ENCODE measurements at places on chromosomes 6 and 20. TPM values are rescaled to one million over a fixed set of nuclear protein-coding genes. Genes with fewer than 3 reads are reported as not detected.

DNA sequence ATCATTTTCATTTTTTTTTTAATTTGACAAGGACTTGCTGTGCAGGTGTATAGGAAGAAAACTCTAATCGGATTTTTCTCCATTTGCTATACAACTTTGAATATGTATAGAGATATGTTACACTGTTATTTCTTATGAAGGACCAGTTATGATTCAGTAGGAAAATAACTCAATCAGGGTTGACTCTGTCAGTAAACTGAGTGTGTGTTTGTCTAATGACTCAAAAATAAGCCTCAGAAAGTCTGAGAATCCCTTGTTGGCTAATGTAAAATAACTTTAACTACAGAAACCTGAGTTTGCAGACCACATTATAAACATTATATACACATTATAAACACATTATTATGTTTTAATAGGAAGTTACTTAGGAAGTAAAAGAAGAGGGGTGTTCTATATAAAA lies 352.6 kb downstream of the RIMS1 start:
- H3K27ac ChIP-seq: no peak overlapping the region
- H3K27me3 ChIP-seq: no peaks in the 10 kb centered on the region
- H3K4me1 ChIP-seq: no peaks in the 10 kb centered on the region

- H3K27me3 ChIP-seq: no peaks in the 10 kb centered on the region
- no peak for DNase-seq
Measured at GRCh38 chr20:35801865-35802264, 30.1 kb downstream of the PHF20 start.

GRCh38 chr6:138815797-138816528 lies 20.1 kb downstream of the ECT2L start:
- no peaks in the 10 kb centered on the region for H3K27me3 ChIP-seq
- H3K27ac ChIP-seq: no peak overlapping the region
- DNase-seq: no peak
- no peak overlapping the region for H3K4me3 ChIP-seq

Gene AKAP7
- total RNA-seq: 8.0 TPM
